ENCODE measurements at places on chromosomes 13 and 19.

DNA sequence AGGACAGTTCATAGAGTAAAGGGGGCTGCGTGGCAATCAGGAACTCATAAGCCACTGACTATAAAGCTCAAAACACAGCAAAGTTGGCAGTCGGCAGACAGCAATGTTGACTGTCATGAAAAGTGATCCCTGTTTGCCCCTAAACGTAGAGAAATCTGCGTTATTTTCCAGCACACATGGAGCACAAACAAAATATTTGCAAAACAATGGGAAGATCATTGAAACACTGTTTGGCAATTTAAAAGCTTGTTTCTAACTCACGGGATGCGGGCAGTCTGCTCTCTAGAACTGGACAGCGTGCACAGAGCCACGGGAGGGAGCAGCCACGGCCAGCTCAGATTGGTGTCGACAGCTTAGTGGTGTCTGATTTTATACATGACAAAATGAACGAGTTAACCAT lies 6.4 kb upstream of the F7 start:
- no peak for DNase-seq

DNA sequence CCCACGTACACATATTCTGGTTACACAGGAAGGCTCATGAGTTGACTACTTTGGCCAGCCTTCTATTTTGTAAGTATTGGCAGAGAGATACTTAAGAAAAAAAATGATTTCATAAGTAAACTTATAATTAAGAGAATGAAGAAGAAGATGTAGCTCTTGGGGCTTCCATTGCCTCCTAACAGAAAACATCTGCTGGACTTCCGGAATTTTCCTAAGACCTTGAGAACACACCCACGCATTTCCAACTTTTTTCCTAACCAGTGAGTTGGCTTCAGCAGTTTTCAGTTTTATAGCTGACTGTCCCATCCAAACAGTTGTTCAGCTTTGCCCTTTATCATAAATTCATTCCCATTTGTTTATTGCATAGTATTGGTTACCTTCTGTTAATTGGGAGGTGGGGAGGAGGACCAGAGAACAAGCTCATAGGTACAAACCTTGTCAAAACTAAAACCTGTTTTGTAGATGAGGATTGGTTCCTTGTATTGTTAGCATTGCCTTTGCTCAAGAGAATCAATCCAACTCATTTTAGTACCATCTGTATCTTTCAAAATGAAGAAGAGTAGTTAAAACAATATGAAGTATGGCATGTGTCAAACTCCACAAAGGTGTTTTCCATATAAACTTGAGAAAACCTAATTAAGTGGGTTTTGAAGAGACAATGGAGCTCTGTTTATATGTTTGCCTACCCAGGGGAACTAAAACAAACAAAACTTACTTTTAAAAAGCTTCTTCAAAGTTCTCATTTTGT lies 93.9 kb downstream of the COL4A2 start:
- no peak for DNase-seq

DNA sequence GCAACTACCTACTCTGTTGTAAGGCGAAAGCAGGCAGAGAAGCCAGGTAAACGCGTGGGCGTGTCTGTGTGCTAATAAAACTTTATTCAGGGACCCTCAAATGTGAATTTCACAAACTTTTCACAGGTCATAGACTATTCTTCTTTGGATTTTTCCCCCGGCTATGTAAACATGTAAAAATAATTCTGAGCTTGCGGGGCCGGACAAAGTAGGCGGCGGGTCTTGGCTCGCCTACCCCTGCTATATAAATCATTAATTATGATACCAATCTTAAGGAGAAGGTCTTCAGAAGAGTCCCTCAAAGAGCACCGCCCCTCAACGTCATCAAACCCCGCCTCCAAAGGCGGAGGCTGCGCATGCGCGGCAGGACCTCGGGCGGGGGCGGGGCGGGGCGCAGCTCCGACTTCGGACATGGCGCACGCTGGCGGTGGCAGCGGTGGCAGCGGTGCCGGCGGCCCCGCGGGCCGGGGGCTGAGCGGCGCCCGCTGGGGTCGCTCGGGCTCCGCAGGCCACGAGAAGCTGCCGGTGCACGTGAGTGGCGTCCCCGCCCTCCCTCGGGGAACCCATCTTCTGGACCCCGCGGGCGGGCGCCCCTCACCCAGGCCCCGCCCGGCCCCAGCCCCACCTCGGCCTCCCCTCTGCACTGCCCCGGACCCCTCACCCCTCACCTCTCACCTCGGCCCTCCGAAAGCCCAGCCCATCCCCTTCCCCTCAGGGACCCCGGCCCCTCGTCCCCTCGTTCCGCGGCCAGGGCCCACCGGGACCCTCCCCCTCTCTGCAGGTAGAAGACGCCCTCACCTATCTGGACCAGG lies at the start of gene SIN3B:
SIN3B (plus strand) TSS at position 389 of the 812 bp plus-strand sequence; CDS start at position 412, 23 bp downstream.
- DNase-seq, result no peak

GRCh38 chr19:2083174-2083854 lies 12.8 kb downstream of the MOB3A start:
- DNase-seq, result no peak

DNA sequence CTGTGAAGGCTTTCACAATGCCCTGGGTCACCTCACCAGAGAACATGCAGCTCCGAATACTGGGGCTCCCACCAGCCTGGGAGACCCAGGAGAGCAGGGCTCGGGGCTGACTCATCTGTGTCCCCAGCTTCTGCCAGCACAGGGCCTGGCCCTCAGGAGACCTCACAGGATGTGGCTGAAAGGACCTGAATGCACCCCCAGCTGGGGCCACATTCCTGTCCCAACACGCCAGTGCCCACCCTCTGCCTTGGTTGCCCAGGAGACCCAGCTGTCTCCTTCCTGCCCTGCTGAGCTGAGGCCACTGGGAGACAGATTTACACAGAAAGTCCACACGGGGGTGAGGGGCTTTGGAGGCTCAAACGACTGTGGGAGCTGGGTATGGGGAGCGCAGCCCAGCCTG lies 11.9 kb downstream of the BCAT2 start:
- no peak for DNase-seq

DNA sequence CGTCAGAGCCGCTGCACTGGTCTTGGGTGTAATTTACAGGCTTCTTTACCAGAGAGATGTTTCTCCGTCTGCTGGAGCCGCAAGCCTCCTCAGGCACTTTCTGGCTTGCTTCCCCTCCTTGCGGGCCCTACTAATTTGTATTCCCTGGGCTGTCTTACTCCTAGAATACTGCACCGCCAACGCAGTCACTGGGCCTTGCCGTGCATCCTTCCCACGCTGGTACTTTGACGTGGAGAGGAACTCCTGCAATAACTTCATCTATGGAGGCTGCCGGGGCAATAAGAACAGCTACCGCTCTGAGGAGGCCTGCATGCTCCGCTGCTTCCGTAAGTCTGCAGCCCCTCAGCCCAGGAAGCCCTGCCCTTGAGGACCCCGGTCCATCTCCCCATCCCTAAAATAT lies 14.1 kb upstream of the C19orf33 start:
- DNase-seq, result no peak

- no peak for DNase-seq
Measured at GRCh38 chr13:94343243-94343585, 136.3 kb downstream of the DCT start.

- no peak for DNase-seq
Measured at GRCh38 chr13:78420814-78421213, 182.5 kb downstream of the POU4F1 start.

- no peak for DNase-seq
Measured at GRCh38 chr19:32104153-32104849, 241.1 kb upstream of the ZNF507 start.

- DNase-seq, result no peak
Measured at GRCh38 chr13:60969656-60970055, 446.0 kb downstream of the PCDH20 start.

DNA sequence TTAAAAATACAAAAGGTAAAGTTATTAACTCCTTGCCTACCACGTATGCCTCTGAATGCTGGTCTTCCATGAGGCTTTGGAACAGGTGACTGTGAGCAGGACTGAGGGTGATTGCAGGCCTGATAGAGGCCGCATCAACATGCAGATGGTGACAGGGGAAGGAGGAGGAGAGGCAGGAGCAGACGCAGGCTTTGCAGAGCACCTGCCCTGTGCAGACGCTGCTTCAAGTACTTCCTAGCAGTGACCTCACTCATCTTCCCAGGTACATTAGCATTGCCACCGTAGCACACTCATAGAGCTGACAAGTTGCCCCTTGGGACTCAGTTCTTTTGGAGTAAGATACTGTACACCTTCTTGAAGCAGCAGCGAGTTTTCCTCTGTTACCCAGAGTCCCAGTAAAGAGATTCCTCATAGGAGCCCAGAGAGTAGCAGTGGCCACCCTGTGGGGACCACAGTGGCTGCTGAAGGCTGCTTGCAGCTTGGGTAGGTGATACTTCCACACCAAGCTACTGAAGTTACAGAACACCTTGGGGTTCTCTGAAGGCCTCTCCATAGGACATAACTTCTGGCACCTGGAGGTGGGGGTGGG lies 56.0 kb downstream of the ZNF536 start:
- no peak for DNase-seq

DNA sequence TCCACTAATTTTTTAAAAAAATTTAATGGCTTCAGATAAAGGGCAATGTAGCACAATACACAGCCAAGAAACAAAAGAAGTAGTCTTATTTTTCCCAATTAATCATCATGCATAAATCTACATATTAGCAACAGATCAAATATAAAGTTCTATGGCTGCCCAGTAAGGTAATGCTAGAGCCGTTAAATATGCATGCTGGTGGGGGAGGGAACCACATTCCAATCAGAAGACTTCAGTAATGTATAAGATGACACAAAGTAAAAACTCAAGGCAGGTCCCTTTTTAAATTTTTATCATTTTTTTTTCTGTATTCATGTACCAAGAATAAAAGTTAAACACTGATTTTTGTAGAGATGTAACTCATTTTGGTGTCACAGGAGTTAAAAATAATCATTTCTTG lies 62.0 kb downstream of the MPHOSPH8 start:
- DNase-seq, result no peak

DNA sequence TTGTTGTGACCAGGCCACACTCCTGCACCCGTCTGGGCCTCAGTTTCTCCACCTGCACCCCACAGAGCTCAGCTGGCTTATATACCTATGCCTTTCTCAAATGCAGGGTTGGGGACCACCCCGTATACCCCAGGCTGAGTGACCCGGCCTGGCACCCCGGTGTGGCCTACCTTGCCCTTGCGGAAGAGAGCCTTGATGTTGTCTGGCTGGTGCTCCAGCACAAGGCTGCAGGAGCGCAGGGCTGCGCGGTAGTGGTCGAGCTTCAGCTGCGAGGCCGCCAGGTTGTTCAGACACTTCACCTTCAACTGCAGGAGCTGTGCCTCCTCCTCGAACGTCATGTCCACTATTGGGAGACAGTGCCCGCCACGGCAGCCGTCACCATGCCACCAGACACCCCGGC lies 5.9 kb downstream of the FKBP8 start:
- DNase-seq, result no peak
